ENCODE measurements at places on chromosomes 3 and 15.
A peak's percentile ranks its signal among the peaks of the same experiment; 100 is the strongest.

GRCh38 chr15:55403531-55403930 is 4.6 kb downstream of the CCPG1 start:
- no peak for DNase-seq

DNA sequence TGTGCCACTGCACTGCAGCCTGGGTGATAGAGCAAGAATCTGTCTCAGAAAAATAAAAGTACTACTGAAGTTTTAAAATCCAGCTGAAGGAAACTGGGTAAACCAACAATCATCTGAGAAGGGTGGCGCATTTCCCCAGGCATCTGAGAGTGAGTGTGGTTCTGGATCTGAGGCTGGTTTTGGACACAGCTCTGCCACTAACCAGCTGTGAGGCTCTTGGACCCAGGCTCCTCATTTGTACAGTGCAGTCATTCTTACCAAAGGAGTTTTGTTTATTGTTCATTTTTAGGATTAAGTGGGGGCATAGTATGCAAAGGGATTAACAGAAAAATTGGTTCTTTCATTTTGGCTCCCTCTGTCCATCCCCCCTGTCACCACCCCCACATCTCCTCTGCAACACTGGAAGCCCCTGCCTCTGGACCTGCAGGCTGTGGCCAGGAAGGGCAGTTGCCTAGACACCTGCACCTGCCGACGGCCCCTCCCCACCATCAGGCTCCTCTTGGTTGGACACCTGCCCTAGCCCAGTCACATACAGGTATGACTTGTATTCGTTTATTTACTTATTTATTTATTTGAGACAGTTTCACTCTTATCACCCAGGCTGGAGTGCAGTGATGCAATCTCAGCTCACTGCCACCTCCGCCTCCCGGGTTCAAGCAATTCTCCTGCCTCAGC is 8.8 kb downstream of the NUP210 start:
- no peak for DNase-seq

GRCh38 chr3:192188218-192188835 is 539.0 kb downstream of the FGF12 start:
- peak; percentile 1 for DNase-seq

DNA sequence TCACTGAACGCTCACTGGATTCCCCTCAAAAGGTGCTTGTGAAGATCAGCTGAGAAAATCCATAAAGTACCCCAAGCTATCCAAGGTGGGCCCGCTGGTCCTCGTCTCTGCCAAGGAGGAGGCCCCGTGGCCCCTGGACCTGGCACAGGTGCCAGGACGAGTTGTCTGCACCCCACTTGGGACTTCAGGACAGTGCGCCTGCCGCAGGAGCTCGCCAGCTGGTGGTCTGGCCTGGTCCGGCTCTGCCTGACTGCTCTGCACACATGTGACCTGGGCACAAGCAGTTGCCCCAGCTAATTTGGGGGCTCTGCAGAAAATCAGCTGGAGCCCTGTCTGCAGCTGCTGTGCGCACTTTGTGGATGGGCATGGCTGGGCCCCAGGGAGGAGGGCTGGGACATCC is 159.9 kb downstream of the NSMCE3 start:
- no peak for DNase-seq

DNA sequence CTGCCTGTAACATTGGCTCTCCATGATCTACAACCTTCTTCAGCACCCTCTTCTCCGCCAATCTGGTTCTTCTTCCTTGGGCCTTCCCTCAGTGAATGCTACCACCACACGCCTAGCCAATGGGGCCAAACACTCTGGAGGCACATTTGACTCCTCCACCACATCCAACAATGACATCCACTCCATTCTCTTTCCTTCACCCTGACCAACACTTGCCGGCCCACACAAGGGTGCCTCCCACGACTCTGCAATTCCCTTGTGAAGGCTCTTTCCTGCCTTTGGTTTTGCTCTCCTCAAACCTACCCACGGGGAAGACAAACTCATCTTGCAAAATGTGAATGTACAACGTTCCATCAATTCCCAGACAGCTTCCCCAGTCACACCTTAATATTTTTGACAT is 263.8 kb downstream of the FOXP1 start:
- no peak for DNase-seq

GRCh38 chr3:150022381-150023238 is 51.9 kb upstream of the PFN2 start:
- no peak for DNase-seq

DNA sequence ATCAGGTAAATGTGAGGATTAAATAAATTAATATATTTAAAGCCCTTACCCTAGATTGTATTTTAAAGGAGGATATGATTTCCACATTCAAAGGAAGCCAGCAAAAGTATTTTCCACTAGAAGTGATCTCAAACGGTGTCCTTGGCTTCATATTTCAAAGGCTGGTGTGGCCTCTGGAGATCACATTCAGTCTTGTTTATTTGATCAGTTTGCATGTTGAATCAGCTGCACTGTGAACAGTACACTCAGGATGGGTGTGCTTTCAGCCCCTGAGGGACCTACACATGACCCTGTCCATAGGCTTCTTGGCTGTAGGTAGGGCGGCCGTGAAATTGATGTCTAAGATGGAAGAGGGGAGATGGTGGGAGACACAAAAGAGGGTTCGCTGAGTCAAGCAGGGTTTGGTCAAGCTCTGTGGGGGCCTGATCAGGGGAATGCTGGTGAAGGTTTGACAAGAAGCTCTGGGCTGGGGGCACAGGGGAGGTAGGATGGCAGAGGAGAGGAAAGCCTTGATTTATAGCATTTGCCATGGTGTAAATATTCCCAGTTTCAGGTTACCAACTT is 21.9 kb downstream of the CYP8B1 start:
- DNase-seq: no peak

DNA sequence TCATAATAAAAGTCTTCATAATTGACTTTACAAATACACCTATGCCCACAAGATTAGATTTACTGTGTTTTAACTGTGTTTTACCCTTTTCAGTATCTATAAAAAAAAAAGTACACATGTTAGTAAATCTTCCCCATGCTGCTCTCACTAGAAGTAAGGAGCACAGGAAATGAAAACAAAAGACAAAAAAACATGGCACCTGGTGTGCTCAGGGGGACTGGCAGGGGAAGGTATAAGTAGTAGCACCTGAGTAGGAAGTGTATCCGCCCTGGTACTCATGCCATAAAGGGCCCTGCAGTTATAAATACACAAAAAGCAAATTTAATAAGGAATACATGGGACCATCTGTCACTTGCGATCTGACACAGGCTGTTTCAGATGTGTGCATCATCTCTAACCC is 8.9 kb upstream of the ALDH1A2 start:
- no peak for DNase-seq

GRCh38 chr3:21390856-21391255 is 360.2 kb downstream of the ZNF385D start:
- no peak for DNase-seq

DNA sequence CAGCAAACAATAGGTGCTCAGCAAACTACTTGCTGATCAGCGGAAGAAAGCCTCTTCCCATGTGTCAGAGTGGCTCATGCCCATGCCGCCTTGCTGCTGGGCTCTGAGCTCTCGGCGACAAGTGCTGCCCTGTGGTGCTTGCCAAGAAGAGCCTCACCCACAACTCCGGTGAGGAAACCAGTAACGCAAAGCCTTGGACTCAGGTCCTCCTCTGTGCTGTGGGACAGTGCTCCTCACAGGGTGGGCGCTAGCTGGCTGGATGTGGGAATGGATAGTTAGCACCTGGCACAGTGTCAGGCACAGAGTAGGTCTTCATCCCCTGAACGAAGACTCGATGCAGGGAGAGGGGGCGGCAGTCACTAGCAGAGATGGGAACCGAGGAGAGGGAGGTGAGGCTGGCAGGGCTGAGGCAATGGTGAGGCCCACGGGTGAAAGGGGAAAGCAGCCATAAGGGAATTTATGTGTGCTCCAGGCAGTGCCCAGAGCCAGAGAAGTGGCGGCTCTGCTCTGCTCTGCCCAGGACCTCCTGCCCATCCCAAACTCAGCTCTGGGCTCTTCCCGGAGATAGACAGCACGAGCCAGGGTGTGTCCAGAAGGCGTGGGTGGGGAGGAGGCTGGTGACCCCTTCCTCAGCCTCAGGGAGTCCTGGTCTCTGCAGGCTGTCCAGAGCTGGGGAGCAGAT is 55.7 kb downstream of the IQSEC1 start:
- DNase-seq: no peak

DNA sequence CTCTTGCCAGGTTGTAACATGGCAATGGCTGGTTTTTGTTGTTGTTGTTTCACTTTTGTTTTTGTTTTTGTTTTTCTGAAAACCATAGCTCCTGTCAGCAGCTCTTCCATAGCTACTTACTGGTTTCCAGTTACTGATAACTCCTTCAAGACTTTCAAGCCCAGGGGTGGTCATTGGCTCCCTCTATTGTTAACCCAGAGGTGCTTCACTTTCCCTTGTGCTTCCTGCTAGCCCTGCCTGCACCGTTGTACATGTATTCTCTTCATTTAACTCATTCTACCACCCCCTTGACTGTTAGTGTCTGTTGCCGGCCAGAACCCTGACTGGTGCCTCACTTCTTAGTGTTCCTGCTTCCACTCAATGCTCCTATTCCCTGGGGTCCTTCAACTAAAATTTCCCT is 4.2 kb upstream of the TRAT1 start:
- DNase-seq: peak; percentile 41

DNA sequence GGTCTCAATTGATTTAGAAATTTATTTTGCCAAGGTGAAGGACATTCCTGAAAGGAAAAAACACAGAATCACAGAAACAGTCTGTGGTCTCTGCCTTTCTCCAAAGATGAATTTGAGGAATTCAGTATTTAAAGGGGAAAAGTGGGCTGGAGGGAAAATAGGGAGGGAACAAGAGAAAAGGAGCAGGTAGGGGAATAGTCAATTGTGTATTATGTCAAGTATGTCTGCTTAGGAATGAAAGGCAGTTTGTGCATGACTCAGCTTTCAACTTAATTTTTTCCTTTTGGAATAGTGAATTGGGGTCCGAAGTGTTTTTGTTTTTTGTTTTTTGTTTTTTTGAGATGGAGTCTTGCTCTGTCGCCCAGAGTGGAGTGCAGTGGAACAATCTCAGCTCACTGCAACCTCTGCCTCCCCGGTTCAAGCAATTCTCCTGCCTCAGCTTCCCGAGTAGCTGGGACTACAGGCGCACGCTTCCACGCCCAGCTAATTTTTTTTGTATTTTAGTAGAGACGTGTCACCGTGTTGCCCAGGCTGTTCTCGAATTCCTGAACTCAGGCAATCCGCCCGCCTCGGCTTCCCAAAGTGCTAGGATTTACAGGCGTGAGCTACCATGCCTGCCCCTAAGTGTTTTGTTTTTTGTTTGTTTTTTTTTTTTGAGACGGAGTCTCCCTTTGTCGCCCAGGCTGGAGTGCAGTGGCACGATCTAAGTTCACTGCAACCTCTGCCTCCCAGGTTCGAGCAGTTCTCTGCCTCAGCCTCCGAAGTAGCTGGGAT is 74.1 kb upstream of the MAP4 start:
- no peak for DNase-seq

GRCh38 chr3:172270557-172271166 is 177.6 kb downstream of the GHSR start:
- DNase-seq: no peak

DNA sequence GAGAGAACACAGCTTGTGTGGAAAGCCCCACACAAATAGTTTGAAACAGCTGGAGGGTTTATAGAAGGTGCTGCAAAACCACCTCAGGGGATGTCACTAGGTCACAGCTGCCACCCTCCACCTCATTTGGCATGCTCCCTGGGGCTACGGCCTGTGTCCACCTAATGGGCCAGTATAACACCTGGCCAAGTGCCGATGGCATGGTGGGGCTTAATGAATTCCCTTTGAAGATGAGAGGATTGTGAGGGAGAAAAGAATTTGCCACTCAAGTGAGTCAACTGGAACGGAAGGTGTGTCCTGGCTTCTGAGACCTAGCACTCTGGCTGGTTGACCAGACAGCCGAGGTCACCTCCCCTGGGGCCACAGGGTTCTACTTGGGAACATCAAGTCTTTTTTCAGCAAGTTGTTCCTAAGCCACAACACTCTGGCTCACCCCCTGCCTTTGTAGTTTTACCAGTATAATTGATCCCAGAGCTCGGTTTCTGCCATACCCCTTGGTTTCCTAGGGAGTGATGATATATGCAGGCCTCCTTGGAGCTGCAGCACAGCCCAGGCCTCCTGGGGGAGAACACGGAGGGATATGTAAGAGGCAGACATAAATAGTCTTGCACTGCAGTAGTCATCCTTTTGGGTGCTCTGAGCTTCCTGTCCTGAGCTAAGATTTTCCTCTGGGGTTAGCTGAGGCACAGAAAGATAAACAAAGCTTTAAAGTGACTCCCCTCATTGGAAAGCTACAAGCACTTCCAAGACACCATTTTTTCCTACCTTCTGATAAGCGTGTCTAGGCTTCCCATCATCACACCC is 178.2 kb upstream of the LPP start:
- DNase-seq: no peak

DNA sequence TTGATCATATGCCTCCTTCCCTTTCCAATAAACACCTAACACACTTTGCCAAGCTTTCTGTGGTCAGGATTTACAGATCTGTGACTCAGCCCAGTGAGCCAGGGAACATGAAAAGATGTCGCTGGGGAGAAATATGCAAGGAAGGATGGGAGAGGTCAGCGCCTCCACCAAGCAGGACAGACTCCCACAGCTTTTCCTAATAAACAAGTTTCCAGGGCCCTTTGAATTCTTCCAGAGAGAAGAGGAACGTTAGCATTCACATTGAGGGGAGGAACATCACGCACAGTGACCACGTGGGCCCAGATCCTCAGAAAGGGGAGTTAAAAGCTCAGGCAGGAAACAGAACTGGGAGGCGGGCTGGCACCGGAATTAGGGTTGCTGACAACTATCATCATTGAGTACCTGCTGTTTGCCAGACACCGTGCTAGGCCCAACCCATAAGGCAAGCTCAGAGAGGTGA is 33.3 kb upstream of the MRPS22 start:
- no peak for DNase-seq

DNA sequence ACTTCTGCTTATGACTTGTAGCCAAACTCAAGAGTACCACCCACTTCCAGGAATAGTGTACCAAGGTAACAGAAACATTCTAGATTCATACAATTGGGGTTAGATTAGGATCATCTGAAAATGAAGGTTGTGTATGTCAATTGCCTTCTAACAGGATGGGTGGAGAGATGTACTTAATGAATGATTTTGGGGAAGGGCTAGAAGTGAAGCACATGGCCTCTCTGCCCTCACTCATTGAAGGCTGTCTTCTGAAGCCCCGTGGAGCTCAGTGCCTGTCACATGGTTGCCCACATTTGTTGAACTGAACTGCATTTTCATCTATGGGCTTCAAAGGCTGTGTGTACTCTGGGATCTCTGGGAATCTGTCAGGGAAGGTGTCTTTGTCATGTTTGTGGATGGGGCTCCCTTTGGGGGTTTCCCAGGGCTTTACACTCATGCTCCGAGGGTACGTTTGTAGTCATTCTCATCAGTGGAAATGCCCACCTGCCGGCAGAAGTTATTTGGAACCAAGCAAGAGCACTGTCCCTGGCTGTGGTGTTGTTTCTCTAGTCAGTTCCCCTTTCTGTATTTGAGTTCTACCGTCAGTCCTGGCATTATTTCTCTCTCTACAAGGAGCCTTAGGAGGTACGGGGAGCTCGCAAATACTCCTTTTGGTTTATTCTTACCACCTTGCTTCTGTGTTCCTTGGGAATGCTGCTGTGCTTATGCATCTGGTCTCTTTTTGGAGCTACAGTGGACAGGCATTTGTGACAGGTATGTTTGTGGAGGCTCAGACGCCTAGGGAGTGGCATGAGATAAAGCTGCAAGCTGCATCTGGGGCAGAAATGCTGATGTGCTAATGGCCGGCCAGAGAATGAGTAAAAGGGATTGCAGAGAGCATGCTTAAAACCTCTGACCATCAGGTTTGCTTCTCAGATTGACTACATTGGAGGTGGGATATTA is 22.4 kb downstream of the CD86 start:
- DNase-seq: no peak

Measured in CD4-positive, alpha-beta T cell (primary cell).